Activated T-cell treated with anti-CD3 and anti-CD28 coated beads, Interleukin-2, amount 50 U/mL, for 72 hours (primary cell): ENCODE measurements at places on chromosomes 13 and 19.
A peak's percentile ranks its signal among the peaks of the same experiment; 100 is the strongest.

GRCh38 chr19:36771261-36772231, 1.1 kb downstream of the ZNF850 start:
- peak; percentile 64 for DNase-seq

DNA sequence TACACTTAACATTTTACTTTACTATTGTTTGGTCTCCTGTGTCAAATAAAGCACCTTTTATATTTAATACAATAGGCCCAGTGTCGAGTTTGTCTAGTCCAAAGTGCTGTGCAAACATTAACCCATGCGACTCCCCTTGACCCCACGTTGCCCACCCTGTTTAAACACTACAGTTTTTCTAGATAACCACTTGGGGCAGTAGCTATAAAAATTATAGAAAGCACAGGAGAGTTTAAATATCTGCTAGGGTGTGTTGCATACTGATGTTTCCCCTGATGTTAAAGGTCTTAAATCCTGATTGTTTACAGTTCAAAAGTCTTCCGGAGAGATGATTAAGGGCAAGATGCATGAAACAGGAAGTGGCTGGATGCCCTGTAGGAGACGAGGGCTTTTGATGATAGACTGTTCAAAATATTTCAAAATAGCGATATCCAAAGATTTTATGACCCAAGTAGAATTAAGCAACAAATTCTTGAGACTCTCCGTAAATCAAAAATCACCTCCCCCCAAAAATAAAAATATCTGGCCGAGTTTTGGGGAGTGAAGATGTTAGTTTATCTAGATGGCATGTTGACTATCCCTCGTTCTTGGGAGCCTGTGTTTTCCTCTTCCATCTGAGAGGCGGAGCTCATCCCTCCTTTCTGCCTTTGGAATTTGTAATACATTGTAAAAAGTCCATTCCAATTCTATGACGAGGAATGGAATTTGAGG, 167.1 kb downstream of the FGF9 start:
- no peak for DNase-seq

GRCh38 chr19:8105471-8105870, 43.9 kb downstream of the FBN3 start:
- no peak for DNase-seq

DNA sequence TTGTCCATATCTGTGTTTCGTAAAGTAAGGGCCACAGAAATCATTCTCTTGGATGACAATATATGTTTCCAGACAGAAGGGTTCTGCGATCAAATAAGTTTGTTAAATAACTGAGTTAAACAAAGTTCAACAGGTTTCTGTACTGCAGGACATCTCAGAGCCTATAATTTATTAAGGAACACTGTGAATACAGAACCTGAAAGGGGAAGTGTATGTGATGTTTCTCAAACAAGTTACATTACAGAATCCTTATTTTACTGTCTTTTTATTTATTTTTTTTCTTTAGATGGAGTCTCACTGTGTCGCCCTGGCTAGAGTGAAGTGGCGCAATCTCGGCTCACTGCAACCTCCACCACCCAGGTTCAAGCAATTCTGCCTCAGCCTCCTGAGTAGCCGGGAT, 55.4 kb upstream of the GTF2F2 start:
- DNase-seq: no peak

GRCh38 chr13:112071102-112071722, 4.3 kb downstream of the SOX1 start:
- DNase-seq: no peak

GRCh38 chr13:20106742-20107141, 54.1 kb downstream of the GJA3 start:
- DNase-seq: no peak

DNA sequence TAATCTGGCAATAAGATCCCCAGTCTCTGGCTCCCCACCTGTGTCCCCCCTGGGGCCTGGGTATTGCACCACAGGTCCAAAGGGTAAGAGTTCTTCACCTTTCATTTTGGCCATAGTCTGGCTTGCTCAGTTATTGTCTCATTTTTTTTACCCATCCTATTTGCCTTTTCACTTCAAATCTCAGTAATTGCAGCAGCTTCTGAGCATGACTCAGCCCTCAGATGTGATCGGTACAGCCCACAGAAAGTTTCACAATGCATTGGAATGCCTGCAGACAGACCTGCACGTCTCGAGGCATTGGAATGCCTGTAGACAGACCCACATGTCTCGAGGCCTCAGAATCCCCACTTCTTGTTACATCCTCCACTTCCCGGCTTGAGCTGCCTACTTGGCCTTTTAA, 173.6 kb downstream of the NUFIP1 start:
- peak; percentile 62 for DNase-seq

- DNase-seq: no peak
These were observed 11.6 kb upstream of the DNMT1 start for GRCh38 chr19:10206226-10206885.

DNA sequence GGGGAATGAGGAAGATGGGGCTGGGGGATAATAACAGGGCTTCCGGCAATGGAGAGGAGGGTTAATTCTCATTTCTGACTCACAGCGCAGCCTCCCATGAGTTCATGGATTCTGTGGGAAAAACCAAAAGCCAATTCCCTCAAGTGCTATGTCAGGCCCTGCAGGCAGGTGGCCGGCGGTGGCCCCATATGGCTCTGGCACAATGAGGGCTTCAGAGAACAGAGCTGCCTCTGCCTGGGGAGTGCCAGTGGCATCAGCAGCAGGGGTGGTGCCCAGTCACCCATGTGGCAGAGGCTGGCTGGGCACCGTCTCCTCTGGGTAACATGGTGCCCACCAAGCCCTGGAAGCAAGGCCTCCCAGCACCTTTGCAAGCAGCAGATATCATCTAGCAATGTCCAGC, 69.1 kb downstream of the ALOX5AP start:
- DNase-seq: no peak

GRCh38 chr19:38394488-38394887, 6.0 kb downstream of the SPRED3 start:
- DNase-seq: peak; percentile 86

DNA sequence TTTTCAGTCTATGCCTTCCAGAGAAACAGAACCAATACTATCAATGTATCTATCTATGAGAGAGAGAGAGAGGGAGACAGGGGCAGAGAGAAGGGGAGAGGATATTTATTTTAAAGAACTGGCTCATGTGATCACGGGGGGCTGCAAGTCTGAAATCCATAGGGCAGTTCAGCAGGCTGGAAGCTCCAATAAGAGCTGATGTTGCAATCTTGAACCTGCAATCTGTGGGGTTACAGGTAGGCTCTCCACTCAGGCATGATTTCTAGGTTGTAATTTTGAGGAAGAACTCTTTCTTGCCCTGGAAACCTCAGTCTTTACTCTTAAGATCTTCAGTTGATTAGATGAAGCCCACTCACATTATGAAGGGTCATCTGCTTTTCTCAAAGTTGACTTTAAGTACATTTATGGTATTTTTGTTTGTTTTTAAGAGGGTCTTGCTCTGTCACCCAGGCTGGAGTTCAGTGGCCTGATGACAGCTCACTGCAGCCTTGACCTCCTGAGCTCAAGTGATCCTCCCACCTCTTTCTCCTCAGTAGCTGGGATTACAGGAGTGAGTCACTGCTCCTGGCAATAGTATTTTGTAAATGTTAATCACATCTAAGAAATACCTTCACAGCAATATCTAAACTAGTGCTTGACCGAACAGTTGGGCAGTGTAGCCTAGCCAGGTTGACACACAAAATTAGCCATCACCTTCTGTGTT, 376.4 kb downstream of the FGF9 start:
- no peak for DNase-seq

- DNase-seq: no peak
These were observed 190.2 kb downstream of the GPC6 start for GRCh38 chr13:93416736-93417355.

- no peak for DNase-seq
These were observed 7.0 kb downstream of the KLF5 start for GRCh38 chr13:73065665-73066340.

- DNase-seq: no peak
These were observed 2.6 kb downstream of the FAM187B start for GRCh38 chr19:35225951-35226350.

DNA sequence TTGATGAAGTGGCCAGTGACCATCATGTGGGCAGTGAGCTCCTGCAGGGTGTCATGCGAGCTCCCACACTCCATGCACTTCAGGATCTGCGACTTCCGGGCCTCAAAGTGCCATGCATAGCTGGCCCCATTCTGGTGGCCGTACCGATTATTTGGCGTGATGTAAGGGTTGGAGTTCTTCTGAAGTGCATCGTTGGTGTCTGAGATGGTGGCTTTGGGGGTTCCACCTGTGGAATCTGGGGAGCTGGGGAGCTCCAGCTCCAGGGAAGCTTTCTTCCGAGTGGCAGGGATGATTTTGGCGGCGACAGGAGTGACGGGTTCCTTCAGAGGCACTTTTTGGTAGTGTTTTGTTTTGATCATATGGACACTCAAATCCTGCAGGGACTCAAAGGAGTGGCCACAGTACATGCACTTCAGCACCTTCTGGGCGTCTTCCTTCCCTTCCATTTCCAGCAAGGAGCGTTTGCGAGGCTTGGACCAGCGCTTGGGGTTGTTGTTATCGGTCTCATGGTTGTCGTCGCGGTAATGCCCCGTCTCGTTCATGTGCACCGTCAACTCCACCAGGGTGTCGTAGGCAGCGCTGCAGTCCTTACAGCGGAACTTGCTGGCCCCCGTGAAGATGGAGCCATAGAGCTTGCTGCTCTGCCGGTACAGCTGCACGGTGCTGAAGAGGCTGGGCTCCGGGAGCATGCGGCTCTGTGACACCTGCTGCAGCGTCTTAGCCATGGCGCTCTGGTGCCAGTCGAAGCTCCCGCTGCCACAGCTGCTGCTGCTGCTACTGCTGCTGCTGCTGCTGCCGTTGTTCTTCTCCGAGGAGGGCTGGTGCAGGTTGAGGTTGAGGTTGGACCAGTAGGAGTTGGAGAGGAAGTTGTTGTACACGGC, 70.4 kb downstream of the TSHZ3 start:
- DNase-seq: no peak

GRCh38 chr13:107901996-107902562, 313.3 kb downstream of the LIG4 start:
- DNase-seq: no peak

- no peak for DNase-seq
These were observed 24.4 kb upstream of the CSNK1A1L start for GRCh38 chr13:37129866-37130265.

- DNase-seq: no peak
These were observed 619.8 kb downstream of the DCT start for GRCh38 chr13:93859716-93860115.

DNA sequence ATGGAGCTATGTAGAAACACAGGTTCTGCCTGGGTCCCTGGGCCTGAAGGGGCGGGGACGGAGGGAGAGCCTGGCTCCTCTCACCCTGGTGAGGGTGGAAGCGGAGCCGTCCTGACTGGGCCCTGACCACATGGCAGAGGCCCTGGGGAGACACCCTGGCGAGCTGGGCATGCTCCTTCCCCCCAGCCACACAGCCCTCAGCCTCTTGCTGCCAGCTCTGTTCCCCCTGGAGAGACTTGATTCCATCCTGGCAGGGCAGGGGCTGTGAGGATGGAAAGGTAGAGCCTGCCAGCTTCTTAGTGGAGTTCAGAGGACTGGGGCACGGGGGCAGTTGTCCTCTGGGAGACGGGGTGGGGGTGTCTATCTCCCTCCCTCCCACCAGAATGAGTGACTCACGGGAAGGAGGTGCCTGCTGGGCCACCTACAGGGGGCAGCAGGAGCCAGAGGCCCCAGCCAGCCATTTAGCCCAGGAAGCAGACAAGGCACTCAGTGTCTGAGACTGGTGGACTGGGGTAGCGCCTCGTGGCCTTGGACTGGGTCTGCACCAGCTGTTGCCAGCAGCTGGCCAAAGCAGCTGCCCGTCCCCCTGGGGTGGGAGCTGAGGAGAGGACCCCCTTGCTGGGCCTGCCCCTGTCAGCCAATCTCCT, 22.8 kb upstream of the RNF17 start:
- no peak for DNase-seq

DNA sequence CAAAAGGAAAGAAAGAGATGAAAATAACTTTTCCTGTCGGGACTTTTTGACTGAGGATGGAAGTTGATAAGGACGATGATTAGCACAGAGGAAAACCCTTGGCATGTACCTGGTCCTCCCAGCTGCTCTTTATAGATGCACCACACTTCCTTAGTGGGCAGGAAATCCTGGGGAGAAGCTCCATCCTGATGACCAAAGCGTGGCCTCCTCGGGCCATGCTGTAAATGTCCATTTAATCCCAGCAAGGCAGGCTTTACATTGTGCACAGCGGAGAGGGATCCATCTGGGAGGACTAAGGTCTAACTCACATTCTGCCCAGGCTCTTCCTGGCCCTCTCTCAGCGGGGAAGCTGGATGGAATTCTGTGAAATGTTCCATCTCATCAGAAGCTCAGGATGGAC, 113.5 kb downstream of the COL4A2 start:
- no peak for DNase-seq

- DNase-seq: no peak
These were observed 19.6 kb upstream of the SIGLEC6 start for GRCh38 chr19:51550848-51551672.

DNA sequence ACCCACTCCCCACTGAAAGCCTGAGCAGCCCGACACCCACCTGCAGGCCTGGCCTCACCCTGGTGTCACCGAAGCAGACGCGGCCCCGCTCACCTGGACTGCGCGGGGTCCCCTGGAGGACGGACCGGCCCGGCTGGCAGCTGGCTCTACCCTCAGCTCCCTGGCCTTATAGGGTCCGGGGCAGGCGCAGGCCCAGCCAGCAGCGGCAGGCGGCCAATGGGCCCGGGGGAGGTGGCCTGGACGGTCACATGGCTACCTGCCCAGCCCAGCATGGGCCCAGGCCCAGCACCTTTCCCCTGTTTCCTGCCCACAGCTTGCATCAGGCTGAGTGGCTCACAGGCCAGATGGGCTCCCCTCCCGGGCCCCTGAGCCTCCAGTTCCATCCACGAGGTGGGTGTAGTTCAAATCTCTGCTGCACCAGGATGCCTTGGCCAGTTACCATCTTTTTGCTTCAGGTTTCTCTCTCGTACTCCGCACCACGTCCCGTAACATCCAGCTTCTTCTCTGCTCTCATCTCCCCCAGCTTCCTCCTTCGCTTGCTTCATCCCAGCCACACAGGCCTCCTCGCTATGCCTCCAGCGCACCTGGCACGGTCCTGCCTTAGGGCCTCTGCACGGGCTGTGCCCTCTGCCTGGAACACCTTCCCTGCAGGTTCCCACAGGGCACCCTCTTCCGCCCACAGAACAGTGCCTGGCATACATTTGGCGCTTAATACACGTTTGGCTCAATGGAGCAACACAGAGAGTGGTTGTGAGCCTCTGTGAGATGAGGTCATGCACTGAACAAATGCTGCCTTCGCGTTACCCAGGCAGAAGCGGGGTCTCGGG, at the start of gene PLIN4:
Gene PLIN4 (minus strand): TSS at position 142 of the 827 bp plus-strand sequence. CDS start 214 bp downstream, outside the sequence.
- DNase-seq: no peak

DNA sequence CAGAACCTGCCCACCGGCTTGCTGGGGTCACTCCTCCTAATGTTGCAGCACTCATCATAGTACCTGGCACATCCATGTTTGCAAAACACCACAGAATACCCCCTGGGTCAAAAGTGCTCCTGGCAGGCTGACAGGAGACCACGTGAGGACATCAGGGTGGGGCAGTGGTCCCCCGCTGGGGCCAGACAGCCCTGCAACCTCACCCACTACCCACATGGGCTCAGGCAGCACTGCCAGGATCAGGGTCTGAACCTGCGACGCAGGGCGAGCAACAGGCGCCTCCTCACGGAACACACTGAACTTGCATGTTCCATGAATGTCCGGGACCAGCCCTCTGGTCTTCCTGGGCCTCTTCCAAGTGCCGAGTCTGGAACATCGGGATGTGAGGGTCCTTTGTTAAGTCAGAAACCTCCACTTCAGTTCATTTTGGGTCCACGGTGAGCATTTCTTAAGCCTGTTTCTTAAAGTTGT, 1.4 kb upstream of the SLC7A9 start:
- DNase-seq: no peak
